ENCODE measurements at places on chromosomes 4 and X. TPM values are rescaled to one million over a fixed set of nuclear protein-coding genes. Genes with fewer than 3 reads are reported as not detected.

The SORBS2 gene
- polyA plus RNA-seq = 61.7 TPM

GRCh38 chr4:93688978-93689377, 139.6 kb upstream of the ATOH1 start:
- no peak for DNase-seq
- H3K36me3 ChIP-seq = no peaks in the 10 kb centered on the region
- no peaks in the 10 kb centered on the region for H3K27me3 ChIP-seq
- no peaks in the 10 kb centered on the region for H3K4me1 ChIP-seq
- H3K27ac ChIP-seq = no peak overlapping the region

The IDUA gene
- 40.7 TPM for polyA plus RNA-seq

DNA sequence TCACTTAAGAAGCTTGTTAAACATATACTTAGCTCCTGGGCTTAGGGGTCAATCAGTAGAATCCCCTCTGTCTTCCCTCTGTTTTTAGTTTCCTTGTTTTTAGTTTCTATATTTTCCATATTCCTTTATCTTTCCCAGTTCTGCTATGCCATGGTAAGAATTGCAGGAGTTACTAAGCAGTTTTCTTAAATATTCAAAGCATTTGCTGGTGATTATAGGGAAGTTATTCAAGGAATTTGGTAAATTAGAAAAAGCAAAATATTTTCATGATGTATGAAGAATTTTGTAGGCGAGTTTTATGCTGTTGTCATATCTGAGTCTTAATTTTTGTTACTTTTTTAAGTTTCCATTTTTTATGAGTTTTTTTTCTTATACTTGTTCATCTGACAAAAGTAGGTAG, 91.6 kb upstream of the NUDT6 start:
- H3K27ac ChIP-seq = no peak overlapping the region
- no peaks in the 10 kb centered on the region for H3K4me1 ChIP-seq
- H3K4me3 ChIP-seq = no peak overlapping the region
- no peaks in the 10 kb centered on the region for H3K27me3 ChIP-seq
- no peaks in the 10 kb centered on the region for H3K36me3 ChIP-seq

The HHIP gene
- polyA plus RNA-seq = 0.61 TPM
